Stimulated activated CD4-positive, alpha-beta T cell treated with anti-CD3 and anti-CD28 coated beads, Interleukin-15, amount 100 ng/mL, for 1 hour (primary cell): ENCODE measurements at places on chromosomes 2 and 18.

DNA sequence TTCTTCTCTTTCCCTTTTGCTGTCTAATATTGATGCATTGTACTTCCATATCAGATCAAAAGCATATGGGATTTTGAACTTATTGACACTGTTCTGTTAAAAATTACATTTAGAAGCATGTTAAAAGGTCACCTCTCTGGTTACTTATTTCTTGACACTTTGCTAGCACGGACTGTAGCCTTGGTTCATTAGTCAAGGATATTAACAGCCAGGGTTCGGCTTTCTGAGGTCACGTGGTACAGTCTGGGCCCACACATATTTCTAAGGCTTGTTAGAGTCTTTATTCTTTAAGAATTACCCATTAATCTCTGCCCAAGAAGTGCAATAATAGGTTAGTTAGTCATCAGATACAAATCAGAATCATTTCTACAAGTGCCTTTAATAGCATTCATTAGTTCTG lies 1035.8 kb upstream of the FANCL start:
- no peak for DNase-seq

DNA sequence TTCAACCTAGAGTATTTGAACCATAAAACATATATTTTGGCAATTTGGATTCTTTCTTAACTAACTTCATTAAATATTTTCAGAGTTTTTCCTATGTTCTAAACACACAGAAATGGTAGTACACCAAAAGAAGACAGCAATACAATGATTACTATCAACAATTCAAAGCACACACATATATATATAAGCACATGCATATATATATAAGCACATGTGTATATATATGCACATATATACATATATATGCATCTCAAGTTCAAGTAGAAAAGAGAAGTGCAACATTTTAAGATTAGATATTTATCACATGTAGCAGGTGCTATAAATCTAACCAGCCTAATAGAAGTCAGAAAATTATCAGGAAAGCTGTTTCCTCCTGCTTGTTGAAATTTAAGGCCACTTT lies 320.9 kb upstream of the FSIP2 start:
- no peak for DNase-seq

DNA sequence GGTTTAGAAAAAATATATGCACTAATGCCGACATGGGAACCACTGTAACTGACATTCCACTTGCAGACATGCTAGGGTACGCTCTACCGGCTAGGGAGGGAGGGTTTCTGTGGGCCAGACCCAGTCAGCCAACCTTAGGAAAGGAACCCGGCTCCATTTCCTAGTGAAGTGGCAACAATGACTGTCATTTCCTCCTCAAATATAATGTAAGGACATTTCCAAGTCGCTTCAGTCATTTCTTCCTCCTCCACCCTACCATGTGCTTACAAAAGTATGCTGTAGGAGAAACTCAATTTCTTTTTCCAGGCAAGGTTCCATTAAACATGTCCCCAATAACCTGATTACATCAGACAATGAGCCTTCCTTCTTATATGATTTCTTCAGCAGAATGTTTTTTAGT lies 64.3 kb upstream of the PSMD14 start:
- no peak for DNase-seq

GRCh38 chr2:3427272-3427671 lies 47.8 kb downstream of the TRAPPC12 start:
- no peak for DNase-seq
